ENCODE measurements at places on chromosomes 16 and 17. TPM values are rescaled to one million over a fixed set of nuclear protein-coding genes. Genes with fewer than 3 reads are reported as not detected.
A peak's percentile ranks its signal among the peaks of the same experiment; 100 is the strongest.

DNA sequence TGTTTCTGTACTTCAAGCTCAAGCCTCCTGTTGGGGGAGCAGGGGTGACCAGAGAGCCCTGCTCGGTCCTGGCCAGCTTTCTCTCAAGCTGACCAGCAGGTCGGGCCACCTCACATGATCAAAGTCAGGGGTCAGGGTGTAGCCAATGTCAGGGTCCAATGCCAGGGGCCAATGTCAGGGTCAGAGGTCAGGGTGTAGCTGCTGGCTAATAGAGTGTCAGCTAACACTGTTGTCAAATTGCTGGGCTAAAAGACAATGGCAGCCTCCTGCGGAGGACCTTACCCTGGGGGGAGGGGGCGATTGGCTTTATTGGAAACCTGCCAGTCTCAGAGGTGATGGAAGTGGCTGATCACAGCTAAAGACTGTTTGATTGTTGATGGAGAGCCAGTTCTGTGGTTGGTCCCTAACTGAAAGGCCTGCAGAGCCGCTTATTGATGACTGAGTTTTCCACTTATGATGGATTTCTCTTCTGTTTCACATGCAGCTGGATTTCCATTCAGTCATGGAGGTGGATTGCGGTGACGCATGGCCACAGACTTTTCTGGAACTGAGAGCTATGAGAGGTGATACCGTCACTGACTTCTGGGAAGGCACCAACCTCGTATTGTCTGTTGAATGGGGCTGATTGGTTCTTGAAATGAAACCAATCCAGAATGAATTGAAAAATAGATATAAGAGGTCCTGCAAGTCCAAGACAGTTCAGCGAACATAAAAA, 97.4 kb upstream of the ZFHX3 start:
- no peak for DNase-seq

DNA sequence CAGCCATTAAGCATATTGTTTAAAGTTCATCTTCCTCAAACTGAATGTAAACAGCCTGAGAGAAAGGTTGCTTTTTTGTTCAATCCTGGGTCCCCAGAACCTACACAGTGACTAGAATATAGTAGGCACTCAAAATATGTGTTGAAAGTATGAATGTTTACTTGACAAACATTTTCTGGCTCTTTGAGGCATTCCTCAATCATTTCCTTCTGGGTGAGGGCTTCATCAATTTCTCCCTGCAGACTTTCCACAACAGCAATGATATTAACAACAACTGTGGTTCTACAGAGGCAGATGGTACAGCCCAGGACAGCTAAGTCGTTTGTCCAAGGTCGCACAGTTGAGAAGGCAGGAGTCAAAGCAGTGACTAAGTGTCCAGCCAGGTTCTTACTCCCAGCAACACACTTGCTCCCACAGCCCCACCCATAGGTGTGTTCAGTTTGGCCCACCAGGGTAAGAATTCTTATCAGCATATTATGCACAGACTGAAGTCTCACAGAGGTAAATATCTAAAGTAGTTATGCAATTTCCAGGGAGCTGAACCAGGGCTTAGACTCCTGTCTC, 61.1 kb downstream of the HS3ST3B1 start:
- DNase-seq = no peak

DNA sequence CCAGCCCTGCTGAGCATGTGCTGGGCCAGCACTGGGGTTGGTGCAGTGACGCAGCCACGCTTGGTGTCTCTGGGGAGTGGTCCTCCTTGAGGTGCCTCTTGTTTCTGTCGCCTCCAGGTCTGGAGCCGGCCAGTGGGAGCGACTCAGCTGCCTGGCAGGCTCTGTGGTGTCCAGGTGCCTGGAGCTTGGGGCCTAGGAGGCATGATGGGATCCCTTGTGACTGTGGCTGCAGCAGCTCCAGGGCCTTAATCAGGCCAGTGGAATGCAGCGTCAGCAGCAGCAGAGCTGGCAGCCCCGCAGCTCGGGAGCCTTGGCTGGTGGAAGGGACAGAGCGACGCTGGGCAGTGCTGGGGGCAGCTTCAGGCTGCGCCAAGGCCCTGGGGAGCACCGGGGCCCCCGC, 74.7 kb upstream of the CIBAR2 start:
- DNase-seq = no peak

DNA sequence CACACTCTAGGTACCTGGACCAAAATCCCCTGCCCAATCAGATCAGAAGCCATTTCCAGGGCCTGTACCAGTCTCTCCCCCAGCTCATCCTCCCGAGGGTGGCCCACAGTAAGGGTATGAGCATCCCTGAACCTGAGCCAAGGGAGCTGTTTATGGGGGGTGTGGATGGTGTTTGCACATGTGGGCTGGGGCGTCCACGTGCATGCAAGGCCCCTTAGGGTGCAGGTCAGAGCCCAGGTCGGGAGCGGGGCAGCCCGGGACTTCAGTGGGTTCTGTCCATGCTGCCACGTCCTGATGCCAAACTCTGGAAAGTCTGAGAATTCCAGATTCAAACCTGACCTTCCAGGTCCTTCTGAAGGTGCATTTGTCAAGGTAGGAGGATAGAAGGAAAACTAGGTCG, 9.8 kb downstream of the MILR1 start:
- DNase-seq = no peak

DNA sequence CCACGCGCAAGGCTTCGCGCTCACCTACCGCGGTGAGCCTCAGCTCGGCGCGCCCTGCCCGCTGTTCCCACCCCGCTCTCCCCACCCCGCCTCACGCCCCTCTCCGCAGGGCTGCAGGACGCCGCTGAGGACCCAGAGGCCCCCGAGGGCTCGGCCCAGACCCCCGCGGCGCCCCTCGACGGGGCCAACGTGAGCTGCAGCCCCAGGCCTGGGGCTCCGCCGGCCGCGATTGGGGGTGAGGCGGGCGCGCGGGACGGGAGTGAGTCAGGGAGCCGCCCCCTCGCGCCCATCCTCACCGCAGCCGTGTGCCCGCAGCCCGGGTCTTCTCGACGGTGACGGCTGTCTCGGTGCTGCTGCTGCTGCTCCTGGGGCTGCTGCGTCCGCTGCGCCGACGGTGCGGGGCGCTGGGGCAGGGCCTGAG, 1.9 kb upstream of the PAQR4 start:
- no peak for DNase-seq

- DNase-seq = no peak
Observed at GRCh38 chr16:73166947-73167550, 119.1 kb upstream of the ZFHX3 start.

GRCh38 chr17:54968988-54969332, 395 bp downstream of the STXBP4 start:
- DNase-seq = no peak

- DNase-seq = peak; percentile 61
Observed at GRCh38 chr17:5706577-5707210, 122.4 kb upstream of the NLRP1 start.

- no peak for DNase-seq
Observed at GRCh38 chr16:89371968-89372634, 118.3 kb downstream of the ANKRD11 start.

DNA sequence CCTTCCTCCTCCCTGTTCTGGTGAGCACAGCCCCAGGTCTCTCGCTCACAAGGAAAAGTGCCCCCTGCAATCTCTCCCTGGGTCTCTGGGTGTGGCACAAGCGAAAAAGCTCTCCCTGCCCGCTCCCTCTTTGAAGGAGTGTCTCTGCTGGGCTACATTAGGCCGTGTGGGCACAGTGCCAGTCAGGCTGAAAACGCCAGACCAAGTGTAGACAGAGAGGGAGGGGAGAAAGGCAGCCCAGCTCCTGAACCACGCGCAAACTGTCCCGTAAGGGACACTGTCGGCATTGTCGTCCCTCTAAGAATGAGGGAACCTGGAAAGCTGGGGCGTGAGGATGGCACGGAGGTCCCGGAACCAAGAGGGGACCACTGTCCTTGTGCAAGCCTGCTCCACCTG, 3.9 kb downstream of the SMIM5 start:
- DNase-seq = no peak

DNA sequence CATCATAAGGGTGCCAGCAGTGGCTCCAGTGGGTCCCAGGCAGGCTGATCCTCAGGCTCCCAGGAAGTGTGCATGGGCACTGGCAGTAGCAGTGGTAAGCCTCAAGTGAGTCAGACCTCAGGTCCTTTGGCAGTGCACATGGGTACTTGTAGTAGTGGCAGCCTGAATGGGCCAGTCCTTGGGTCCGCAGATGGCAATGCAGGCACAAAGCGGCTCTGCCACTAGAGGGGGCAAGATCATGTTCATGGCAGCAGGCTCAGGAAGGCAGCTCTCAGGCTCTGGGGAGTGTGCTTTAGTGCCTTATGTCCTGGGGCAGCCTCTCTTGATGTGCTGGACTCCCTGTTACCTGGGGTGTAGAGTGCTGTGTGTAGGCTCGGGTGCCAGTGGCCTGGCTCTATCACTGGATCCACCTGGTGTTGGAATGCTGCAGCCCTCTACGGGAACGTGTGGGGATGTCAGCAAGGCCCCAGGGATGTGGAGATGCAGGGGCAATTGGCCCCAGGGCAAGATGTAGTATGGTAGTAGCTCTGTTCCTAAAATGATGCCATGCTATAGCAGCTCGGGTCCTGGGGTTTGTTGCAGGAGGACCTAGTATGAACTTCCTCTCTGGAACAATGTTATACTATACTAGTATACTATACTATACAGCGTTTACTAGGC, 11.0 kb downstream of the ACSM3 start:
- DNase-seq = peak; percentile 78

GRCh38 chr17:8726941-8727555, 17.6 kb downstream of the CCDC42 start:
- DNase-seq = no peak

GRCh38 chr17:19399750-19400450, 11.1 kb upstream of the RNF112 start:
- DNase-seq = no peak

- DNase-seq = no peak
Observed at GRCh38 chr17:29112771-29113295, 67.4 kb downstream of the MYO18A start.

GRCh38 chr17:79619636-79620206, 8.9 kb upstream of the RBFOX3 start:
- DNase-seq = no peak

DNA sequence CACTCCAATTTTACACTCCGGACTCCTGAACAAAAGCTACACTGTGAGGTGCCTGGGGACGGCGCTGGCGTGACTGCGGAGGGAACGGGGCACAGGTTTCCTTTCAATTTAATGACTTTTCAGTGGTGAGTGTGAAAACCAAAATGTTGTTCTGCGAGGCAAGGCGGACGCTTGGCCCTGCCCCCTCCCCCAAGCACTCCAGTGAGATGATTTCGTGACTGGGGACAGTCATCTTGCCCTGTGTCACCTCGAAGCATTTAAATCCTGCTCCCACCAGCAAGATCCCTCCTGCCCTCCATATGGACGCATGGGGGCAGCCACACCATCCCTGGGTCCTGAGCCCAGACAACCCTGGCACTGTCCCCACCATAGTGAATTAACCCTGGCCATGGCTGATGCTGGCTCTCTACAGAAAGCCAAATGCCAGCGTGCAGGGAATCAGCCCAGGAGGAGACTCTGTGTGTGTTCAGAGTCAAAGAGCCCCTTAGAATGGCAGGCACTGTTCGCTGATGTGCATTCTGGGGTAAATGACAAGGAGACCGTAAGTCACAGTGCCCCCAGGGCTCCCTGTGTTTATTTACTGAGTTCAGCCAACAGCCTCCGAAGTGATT, 41.0 kb downstream of the C16orf95 start:
- DNase-seq = no peak

GRCh38 chr16:46790599-46791270, 40.2 kb downstream of the C16orf87 start:
- no peak for DNase-seq

- DNase-seq = no peak
Observed at GRCh38 chr16:57959121-57959520, 11.8 kb downstream of the CNGB1 start.

GRCh38 chr17:47470836-47471235, 60.1 kb upstream of the NPEPPS start:
- DNase-seq = no peak

- no peak for DNase-seq
Observed at GRCh38 chr16:71726476-71727315, 2.2 kb upstream of the PHLPP2 start.

DNA sequence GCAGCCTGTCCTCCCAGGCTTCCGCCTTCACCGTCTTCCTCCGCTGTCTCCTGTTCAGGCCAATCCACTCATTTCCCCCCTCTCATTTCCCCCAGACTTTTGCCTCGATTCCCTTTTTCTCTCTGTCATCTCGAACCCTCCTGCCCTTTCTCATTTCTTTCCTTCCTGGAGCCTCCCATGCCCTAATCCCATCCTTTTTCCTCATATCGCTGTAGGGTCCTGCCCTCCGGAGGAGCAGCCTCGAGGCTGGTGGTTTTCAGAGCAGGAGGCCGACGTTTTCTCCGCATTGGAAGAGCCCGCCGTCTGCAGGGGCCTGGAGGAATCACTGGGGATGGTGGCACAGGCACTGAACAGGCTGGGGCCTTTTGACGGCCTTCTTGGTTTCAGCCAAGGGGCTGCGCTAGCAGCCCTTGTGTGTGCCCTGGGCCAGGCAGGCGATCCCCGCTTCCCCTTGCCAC, 597 bp downstream of the OVCA2 start:
- no peak for DNase-seq

GRCh38 chr16:17379121-17379571, 91.6 kb downstream of the XYLT1 start:
- no peak for DNase-seq

- DNase-seq = no peak
Observed at GRCh38 chr16:721765-722540, 1.0 kb downstream of the ANTKMT start.

DNA sequence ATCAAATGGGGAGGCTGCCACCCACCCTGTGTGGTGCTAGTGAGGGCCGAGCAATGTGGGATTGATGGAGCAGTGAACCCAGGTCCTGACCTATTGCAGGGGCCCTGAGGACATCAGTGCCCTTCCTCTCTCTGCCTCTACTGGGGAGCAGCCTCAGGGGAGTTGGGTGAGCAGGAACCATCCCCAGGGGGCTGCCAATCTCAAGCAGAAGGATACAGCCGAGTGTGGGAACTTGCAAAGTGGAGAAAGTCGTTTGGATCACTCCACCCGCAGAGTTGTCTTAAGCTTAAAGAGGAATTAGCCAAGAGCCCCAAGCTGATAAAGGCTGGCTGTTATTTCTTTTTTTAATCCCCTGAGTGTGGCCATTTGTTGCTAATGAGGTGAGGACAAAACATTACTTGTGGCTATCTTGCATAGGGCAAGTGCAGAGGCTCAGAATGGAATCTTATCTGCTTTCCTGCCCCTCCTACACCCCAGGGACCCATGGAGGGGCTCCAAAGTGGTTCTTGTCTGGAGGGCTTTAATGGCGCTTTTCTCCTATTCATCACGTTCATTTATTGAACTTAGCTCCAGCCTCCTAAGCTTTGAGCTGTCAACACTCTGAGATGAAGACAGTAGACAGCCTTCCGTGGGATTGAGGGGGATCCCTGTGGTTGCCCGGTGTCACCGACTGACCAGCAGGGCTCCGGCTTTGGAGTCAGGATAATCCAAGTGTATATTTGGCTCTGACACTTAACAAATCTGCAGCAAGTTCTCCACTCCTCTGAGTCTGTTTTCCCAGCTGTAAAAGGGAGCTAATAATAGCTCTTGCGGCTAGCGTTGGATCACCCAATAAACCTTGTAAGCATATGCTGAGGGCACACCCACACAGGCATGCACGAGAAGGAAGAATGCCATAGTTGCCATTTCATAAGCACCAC, 45.1 kb downstream of the MYH11 start:
- no peak for DNase-seq

Gene TRAF7
- 60.3 TPM for total RNA-seq

Gene TBC1D3G
- total RNA-seq = not detected

Gene PER1
- 53.5 TPM for total RNA-seq

Gene OR2C1
- total RNA-seq = not detected

Gene LPO
- not detected for total RNA-seq

Gene HBZ
- not detected for total RNA-seq

Gene PMFBP1
- 1.8 TPM for total RNA-seq

Gene IL21R
- total RNA-seq = 29.2 TPM

Gene CCL16
- not detected for total RNA-seq

Gene AOC2
- 1.1 TPM for total RNA-seq

Gene GFAP
- total RNA-seq = not detected

All from activated CD4-positive, alpha-beta memory T cell treated with anti-CD3 and anti-CD28 coated beads, Interleukin-2, amount 10 ng/mL, durations not matched to agents 7 days and 5 days (primary cell).